ENCODE measurements at places on chromosomes 1 and 21.

DNA sequence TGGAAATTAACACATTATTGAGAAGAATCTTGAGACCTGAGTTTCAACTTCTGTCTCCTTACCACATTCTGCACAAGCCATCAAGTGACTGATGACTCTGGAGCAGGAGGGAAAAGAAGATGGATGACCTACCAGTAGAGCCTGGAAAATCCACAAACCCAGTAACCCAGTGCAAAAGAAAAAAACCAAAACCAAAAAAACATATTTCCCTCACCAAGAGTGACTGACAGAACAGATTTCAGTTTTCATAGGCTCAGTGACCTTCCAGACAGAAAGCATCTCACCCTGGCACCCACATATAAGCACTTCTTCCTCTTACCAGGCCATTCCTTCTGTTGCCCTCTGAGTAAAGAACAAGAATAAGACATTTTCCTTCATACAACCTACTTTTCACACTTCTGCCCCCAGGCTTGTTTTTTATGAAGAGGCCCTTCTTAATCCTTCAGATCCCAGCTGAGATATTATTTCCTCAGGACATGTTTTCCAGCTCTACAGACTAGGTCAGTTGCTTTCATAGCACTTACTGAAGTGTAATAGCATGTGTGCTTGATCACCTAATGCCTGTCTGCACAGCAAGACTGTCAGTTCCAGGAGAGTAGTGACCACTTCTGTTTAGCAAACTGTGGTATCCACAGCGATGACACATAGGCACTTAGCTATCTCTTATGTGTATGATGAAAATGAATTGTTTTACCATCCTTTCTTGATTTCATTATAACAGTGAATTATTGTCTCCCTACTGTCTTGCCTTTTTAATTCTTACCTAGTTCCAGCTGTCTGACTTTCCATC lies 4.0 kb downstream of the TSACC start:
- no peak for DNase-seq

- no peak for DNase-seq
These were observed 17.7 kb downstream of the TBX15 start for GRCh38 chr1:118970451-118970850.

- no peak for DNase-seq
These were observed 14.6 kb upstream of the AIM2 start for GRCh38 chr1:159091180-159091560.

- no peak for DNase-seq
These were observed 29.7 kb downstream of the CHODL start for GRCh38 chr21:18274370-18274769.

DNA sequence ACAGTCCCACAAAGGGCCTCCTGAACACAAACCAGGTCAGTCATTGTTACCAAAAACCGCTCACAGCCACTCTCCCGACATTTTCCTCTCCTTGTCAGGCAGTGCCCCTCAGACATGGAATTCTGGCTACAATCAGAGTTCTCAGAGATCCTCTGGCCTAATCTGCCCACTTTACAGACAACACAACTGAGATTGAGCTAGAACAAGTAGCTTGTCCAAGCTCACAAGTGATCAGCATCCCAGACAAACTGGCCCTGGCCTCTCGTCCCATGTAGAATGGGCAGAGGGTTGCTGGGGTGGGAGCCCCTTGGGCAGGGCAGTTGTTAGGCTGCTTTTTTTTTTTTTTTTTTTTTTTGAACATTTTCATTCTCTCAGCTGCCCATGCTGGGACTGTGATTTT lies 57.2 kb downstream of the KCNN3 start:
- no peak for DNase-seq

GRCh38 chr1:12369258-12369657 lies 139.4 kb downstream of the VPS13D start:
- DNase-seq: no peak

GRCh38 chr1:51344602-51345299 lies 14.4 kb upstream of the TTC39A start:
- no peak for DNase-seq

GRCh38 chr1:6235296-6235677 lies 477 bp downstream of the ICMT start:
- DNase-seq: no peak

DNA sequence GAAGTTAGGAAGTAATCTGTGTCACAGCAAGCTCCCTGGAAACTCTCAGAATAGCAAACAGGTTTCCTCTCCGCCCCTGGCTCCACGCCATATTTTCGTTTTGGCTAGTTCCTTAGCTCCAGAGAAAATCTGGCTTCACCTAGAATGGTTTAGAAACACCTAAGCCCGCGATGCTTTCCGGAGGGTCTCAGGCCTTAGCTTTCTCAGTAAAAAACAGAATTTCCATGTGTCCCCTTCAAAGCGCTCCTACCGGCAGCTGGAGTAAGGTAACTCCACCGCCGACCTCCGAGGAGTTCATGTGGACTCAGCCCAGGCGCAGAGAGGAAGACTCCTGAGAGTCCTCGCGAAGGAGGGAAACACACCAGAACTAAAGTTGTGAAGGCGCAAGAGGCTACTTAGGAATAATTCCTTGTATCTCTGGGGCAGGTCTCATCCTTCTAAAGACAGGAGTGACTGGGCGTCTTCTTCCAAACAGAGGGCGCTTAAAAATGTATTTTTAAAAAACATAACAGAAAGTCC lies 406 bp downstream of the KIAA0040 start:
- DNase-seq: no peak

GRCh38 chr1:5623399-5623798 lies 368.8 kb downstream of the NPHP4 start:
- DNase-seq: no peak

DNA sequence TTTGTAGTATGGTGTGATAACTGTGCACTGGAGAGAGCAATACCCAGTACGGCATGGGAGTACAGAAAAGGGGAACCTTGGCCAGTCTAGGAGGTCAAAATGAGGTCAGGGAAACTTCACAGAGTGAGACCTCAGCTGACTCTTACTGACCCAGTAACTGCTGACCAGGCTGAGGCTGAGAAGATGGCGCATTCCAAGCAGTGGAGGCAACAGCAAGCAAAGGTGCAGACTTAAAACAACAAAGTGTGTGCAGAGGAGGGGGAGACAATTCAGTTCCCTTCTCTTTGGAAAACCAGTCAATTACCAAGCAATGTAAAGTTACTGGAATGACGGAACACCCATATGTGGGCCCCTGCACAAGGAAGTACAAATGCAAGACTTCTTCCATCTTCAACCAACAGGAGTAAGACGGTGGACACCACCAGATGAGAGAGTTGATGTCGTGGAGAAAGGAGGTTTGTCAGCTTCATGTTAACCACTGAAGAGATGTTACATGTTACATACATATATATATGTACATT lies 54.6 kb upstream of the PRDX6 start:
- DNase-seq: no peak

DNA sequence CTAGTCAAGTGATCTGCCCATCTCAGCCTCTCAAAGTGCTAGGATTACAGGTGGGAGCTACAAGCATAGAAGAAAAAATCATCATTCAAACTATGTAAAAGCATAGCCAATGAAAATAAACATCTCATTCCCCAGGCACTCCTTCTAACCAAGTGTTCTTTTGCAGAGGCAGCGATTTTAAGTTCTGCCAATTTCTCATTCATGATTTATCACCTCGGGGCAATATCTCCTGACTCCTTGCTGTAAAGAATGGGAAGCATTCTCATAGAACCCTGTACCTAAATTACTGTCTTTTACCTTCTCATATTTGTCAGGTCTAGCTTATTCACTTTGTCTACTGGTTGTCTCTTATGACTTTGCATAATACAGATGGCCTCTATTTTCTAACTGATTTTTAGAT lies 32.5 kb upstream of the IVNS1ABP start:
- DNase-seq: no peak

DNA sequence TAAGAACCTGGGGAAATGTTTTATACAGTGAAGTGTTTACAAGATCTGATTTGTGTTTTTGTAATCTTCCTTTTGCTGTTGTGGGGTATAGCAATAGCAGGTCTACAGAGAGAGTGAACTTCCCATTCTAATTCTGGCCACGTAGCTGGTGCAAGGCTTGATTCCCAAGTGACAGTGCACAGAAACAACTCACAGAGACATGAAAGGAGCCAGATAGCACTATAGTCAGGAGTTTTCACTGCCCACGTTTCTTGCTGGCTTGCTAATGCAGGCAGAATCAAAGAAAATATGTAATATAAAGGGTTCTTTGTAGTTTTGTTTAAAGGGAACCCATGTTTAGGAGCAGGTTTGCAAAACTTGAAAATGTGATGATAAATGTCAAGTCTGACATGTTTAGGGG lies 170.9 kb upstream of the IVNS1ABP start:
- DNase-seq: no peak

DNA sequence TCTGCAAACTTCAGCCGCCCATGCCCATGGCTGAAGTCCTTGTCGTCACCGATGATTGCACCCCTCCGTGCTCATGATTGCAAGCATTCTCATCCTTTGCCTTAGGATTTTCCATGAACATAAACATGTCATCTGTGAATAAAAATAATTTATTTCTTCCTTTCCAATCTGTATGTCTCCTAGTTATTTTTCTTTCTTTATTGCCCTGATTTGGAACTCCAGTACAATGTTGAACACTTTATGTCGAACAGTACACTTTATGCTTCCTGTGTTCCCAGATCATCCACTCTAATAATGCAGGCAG lies 170.9 kb upstream of the SYT6 start:
- DNase-seq: no peak

- peak; percentile 64 for DNase-seq
These were observed 26.2 kb upstream of the A3GALT2 start for GRCh38 chr1:33346927-33347649.

DNA sequence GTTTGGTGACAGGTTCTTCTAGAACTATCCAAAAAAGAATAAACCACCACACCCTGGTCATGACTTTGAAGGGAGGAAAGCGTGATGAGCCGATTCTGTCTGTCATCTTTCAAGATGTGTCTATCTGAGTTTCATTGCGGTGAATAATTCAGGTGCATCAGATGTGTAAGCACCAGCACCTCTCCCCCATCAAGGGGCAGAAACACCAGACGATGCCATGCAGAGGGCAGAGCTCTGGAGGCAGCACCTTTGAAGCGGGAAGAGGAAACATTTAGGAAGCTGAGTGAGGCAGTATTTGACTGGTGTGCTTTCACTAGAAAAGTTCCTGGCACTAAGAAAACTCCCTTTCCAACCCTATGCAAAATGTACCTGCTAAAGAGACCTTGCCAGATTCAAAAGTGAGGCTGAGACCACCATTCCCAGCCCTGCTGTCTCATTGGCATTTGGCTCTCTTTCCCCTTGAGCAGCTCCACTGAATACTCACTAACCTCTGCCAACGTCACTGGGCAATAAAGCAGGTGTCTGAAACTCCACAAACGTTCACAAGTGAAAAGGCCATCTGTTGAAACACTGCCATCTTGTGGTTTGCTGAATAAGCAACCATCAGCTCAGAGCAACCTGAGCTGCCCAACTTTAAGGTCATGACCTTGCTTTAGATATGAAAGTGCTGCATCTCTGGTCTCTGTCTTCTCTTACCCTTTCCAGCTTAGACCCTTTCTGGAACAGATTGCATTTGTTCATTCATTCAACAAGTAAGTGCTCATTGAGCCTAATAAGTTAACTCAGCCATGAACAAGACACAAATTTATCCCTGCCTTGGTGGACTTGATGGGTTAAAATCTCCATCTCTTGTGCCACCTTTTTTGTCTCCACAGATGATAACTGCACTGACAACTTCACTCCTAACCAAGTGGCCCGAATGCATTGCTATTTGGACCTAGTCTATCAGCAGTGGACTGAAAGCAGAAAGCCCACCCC lies 228.6 kb downstream of the PAPPA2 start:
- peak; percentile 9 for DNase-seq

- DNase-seq: no peak
These were observed 9.0 kb downstream of the FBXO2 start for GRCh38 chr1:11645270-11645669.

- DNase-seq: no peak
These were observed 15.5 kb downstream of the SAMSN1 start for GRCh38 chr21:14530592-14530991.

GRCh38 chr21:42929969-42930368 lies 4.5 kb upstream of the ERVH48-1 start:
- DNase-seq: no peak

DNA sequence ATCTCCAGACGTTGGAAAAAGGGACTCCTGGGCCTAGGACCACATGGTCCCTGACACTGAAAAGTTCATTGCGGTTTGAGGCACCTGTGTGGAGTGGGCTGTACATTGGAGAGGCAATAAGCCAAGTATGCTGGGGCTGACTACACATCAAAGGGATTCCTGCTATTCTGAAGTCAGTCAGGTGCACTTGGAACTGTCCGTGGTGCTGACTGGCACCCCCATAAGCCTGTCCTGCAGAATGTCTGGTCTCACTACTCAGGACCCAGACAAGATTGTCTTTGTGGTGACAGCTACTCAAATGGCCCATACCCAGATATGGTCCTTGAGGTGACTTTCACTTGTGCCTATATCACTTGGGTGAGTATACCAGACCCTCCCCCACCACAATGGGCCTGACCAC lies 150.6 kb downstream of the RWDD3 start:
- DNase-seq: peak; percentile 3

GRCh38 chr1:15735304-15736037 lies 587 bp upstream of the SLC25A34 start:
- no peak for DNase-seq

DNA sequence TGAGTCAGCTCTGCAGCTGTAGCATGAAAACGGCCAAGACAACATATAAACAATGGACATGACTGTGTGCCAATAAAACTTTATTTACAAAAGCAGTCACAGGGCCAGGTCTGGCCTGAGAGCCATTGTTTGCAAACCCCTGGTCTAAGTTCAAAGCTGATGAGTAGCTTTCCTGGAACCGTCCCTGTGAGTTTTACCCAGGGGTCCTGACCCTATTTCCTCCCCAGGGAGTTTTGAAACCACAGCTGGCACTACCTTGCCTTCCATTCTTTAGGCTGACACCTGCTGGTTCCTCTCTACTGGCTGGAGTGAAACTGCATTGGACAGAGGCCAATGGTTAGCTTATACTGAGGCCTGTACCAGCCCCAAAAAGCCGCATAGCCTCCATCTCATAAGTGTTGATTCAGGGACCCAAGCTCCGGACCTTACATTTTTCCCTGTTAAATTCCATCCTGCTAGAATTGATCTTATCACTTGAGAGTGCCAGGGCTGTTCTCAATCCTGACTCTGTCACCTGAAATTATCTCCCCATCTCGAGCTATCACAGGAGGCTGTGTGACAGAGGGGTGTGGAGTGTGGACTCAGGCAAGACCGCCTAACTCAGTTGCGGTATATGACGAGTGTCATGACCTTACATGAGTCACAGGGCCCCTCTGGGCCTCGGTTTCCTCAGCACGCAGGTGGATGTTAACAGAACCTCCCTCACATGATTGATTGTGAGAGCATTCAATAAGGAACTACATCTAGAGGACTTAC lies 343.6 kb downstream of the NPHP4 start:
- no peak for DNase-seq

GRCh38 chr1:223133824-223134435 lies 9.1 kb downstream of the TLR5 start:
- peak; percentile 84 for DNase-seq
